ENCODE measurements at places on chromosomes 2 and 18.

- DNase-seq, result no peak
Measured at GRCh38 chr2:121279476-121280220, 5.4 kb downstream of the TFCP2L1 start.

- DNase-seq, result no peak
Measured at GRCh38 chr18:49704334-49704733, 109.0 kb downstream of the ACAA2 start.

- no peak for DNase-seq
Measured at GRCh38 chr18:43159086-43159770, 43.7 kb upstream of the RIT2 start.

DNA sequence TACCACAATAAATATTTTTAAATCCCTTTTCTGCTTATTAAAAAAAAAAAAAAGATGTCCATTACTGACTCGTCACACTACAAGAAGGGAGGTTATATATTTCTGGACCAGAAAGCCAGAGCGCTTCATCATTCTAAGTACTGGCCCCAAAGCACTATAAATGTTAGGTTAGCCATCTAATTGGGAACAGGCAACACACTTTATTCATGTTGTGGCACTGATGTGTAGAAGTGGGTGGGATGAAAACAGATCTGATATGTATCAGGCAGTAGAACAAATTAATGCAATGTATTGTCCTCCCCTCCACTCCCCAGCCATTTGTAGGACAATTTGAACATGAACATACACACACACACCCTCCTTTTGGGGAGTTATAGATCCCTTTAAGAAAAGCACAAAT lies 24.4 kb downstream of the LANCL1 start:
- no peak for DNase-seq

GRCh38 chr18:9860682-9861081 lies 25.1 kb upstream of the TXNDC2 start:
- DNase-seq, result no peak

- no peak for DNase-seq
Measured at GRCh38 chr2:156687715-156688114, 251.5 kb downstream of the GPD2 start.

GRCh38 chr2:228367356-228367755 lies 185.9 kb upstream of the SPHKAP start:
- DNase-seq, result no peak

- DNase-seq, result no peak
Measured at GRCh38 chr2:212402316-212402715, 136.3 kb downstream of the ERBB4 start.

Data from GM12864 (cell line).